ENCODE measurements at places on chromosomes 3 and 15.

DNA sequence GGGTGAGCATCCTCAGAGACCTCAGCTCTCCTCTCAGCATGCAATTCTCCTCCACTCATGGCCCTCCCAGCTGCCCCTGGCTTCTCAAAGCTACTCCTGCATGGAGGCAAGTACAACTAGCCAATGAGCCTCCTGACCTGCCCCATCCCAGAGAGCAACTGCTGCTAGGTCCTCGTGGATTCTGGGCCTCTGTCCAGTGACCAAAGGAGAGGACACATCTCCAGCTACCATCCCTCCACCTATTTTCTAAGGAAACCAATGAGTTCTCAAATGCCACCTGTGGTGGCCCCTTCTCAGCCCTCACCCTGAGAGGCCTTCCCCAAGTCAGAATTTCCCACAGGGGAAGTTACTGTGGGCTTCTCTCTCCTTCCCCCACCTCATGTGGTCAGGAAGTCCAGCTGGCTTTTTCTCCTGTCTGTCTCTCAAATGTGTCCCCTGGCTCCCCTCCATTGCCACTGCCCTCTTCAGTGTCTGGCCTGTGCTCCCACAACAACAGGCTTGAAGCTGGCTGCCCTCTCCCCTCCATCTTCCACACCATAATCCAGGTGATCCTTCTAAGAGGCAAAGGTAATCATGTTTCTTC lies 43.0 kb downstream of the LIPC start:
- no peak for DNase-seq

GRCh38 chr15:81896356-81896755 lies 149.5 kb downstream of the MEX3B start:
- DNase-seq: no peak

DNA sequence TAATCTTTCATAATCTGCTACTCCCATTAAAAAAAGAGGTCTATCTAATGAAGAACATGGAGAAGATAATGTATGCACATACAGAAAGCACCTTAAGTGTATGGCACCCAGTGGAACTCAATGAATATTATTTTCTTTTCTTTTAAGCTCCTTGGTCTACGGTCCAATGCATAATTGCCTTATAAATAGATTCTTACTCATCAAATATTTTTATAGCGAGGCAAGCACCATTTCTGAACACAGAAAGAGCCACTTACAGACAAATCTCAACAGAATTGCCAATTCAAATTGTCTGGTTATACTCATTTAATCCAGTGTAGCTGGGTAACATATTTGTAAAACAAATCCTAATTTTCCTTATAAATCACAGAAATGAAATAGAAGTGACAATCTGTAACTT lies 6.3 kb downstream of the PDZRN3 start:
- no peak for DNase-seq

- DNase-seq: no peak
These were observed 880.1 kb downstream of the PDCD6IP start for GRCh38 chr3:34678575-34678974.
